ENCODE measurements at places on chromosomes 3 and 15.

DNA sequence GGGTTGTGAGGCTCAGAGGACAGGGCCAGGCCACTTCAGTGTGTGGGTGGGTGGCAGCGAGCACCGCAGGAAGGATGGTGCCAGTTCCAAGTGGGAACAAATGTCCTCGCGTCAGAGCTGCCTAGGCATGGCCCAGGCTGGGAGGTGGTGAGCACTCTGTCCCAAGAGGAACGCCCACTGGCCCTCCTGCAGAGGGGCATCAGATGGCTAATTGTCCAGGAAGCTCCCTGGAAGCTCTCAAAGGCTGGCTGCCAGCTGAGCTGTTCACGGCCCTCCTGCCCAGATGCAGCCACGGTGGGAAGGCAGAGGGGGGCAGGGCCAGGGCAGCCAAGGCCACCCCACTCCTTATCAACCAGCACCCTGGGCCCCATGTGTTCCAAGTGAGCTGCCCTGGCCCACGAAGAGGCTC lies 55.2 kb downstream of the IQSEC1 start:
- no peak for DNase-seq

DNA sequence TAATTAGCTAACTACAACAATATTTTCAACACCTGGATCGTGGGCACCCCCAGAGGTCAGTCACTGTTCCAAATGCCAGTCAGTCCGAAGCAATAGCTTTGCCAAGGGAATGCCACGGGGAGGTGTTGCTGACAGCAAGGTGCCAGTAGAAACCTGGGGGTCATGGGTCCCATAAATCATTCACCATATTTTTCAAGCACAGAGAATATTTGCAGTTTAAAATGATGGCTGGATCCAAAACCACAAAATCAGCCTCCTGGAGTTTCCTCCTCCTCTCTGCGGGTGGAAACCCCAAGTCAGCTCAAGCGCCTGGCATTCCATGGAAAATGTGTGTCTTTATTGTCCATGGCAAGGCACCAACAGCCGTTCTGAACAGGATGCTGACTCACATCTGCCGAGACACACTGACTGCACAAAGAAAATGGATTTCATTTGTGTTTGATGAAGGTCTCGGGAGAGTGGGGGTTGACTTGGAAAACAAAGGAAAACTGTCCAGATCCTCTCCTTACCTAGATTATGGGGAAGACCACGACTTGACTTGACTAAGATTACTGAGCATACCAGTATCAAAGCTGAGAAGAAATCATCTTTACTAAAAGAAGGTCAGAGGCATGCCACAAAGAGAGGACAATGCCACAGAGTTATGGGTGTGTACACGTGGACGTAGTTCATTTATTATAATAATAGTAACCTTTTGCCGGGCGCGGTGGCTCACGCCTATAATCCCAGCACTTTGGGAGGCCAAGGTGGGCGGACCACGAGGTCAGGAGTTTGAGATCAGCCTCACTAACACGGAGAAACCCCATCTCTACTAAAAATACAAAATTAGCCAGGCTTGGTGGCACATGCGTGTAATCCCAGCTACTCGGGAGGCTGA lies 26.4 kb downstream of the ANXA2 start:
- no peak for DNase-seq

DNA sequence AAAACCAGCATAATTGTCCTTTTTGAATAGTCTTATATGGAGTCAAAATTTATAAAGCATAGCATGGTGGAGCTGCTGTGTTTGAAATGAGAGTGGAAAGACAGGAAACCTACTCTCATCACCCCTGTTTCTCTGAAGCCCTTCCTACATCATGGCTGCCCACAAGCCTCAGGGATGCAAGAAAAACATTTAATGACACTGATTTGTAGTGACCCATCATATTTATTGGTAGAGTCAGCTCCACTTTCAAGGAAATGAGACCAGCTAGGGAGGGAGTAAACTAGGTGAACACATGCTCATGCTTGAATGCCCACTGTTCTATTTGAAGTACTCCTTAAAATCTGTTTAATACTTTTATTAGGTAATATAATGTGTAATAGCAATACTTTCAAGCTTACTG lies 494.3 kb upstream of the KCNMB2 start:
- DNase-seq = no peak

DNA sequence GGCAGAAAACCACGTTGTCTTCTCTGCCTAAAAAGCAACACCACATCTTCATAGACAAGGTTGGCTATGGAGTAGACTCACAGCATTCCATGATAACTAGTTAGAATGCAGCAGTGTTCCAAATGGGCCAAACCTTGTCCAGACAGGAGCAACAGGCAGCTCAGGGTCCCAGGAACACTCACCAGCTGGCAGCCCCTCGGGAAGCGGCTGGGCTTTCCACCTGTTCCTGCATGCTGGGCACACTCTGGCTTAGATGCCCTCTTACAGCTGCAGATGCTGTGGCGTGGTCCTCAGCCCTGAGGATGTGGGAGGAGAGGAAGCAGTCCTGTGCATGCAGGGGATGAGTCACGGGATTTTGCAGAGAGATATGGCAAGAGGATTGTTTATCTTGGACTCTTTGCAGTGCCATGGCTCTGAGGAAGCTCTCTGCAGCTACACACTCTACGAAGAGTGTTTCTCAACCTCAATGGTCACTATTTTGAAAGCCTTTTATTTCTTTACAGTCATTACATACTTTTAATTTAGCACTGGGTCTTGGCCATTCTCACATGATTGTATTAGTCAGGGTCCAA lies 11.3 kb downstream of the NRROS start:
- DNase-seq = no peak

- DNase-seq = no peak
Measured at GRCh38 chr3:19898721-19899120, 35.3 kb downstream of the EFHB start.

GRCh38 chr3:98564282-98565005 lies 29.0 kb downstream of the CPOX start:
- no peak for DNase-seq

GRCh38 chr15:68939501-68939900 lies 9.2 kb downstream of the SPESP1 start:
- DNase-seq = no peak

GRCh38 chr3:72748659-72749058 lies 99.6 kb downstream of the SHQ1 start:
- DNase-seq = no peak

- no peak for DNase-seq
Measured at GRCh38 chr3:17500618-17501017, 241.8 kb downstream of the TBC1D5 start.

GRCh38 chr3:185270262-185270955 lies 16.6 kb upstream of the EHHADH start:
- no peak for DNase-seq

DNA sequence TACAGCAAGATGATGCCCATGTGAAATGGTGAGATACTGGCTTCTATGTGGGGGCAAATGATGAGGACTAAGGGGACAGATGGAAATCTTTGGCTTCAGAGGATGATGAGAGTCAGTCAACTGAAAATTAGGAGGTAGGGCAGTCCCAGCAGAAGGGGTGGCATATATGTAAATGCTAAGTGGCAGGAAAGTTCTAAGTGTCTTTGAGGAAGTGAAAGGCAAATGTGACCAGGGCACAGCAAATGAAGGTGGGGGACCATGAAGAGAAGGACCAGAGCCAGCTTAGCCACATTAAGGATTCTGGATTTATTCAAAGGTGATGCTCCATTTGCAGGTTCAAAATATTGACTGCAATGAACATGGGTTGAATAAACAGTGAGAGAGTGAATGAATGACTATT lies 29.2 kb upstream of the LIMD1 start:
- no peak for DNase-seq

GRCh38 chr3:129577366-129577765 lies 29.1 kb downstream of the PLXND1 start:
- no peak for DNase-seq

All from stimulated activated CD8-positive, alpha-beta memory T cell treated with anti-CD3 and anti-CD28 coated beads, Interleukin-15, amount 100 ng/mL, for 24 hours (primary cell).